ENCODE measurements at places on chromosomes 4 and X. TPM values are rescaled to one million over a fixed set of nuclear protein-coding genes. Genes with fewer than 3 reads are reported as not detected.

DGAT2L6 gene
- not detected for total RNA-seq

DNA sequence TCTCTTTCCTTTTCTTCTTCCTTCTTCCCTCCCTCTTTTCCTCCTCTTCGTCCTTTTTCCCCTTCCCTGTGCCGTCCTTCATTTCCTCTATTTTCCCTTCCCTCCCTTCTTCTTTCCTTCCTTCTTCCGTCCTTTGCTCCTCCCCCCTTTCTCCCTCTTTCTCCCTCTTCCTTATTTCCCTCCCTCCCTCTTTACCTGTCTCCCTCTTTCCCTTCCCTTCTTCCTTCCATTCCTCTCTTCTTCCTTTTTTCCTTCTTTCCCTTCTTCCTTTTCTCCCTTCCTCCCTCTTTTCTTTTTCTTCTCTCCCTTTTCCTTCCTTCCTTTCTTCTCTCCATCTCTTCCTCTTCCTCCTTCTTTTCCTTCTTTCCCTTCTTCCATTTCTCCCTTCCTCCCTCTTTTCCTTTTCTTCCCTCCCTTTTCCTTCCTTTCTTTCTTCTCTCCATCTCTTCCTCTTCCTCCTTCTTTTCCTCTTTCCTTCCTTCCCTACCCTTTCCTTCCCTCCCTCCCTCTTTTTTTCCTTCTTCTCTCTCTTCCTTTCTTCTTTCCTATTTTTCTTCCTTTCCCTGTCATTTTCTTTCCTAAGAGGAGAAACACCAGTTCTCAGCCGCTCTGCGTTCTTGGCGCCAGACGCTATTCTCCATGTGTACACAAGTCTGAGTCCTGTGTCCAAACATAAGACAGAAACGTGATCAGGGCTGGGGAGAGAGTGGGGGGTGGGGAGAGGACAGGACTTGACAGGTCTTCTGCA, 597.1 kb downstream of the MID1IP1 start:
- no peak for DNase-seq

- DNase-seq = no peak
These were observed 147.7 kb downstream of the CPEB2 start for GRCh38 chr4:15149839-15150592.

DNA sequence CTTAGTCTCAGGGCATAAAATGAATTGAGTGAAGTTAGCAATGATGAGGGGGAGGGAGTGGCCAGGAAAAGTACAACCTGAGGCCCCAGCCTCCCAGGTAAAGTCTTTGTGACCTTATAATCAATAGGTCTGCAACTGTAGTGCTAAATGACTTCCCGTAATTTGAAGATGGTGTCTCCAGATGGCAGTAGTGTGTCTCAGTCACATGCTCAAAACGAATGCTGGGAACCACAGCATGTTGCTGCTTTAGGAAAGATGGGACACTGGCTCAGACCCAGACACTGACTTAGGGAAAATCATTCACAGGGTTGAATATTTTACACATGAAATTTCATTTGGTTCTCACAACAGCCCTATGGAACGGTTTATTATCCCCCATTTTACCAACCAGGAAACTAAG, 10.3 kb downstream of the SRPX2 start:
- DNase-seq = no peak

Data from kidney epithelial cell (primary cell).